ENCODE measurements at places on chromosomes 11 and 22.

GRCh38 chr11:75592715-75593114 is 30.7 kb downstream of the SERPINH1 start:
- DNase-seq: no peak

DNA sequence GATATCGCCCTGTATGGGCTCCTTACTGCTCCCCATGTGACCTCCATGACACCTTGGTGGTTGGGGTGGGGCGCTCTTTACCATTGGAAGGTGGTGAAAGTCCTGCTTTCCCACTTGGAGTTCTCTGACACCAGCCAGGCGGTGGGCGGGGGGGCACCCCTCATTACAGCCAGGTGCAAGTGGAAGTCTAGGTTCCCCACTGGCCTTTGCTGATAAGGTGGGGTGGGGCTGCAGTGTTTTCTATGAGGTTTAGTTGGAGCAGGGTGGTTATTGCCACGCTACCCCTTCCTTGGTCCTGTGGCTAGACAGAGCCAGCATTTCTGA is 5.5 kb upstream of the SLC37A2 start:
- no peak for DNase-seq

- DNase-seq: no peak
These were observed 24.8 kb downstream of the F2 start for GRCh38 chr11:46743693-46744339.

- DNase-seq: no peak
These were observed 9.2 kb upstream of the NDUFS8 start for GRCh38 chr11:68021167-68021787.

- DNase-seq: no peak
These were observed 4.2 kb downstream of the GRAMD1B start for GRCh38 chr11:123434262-123434661.

DNA sequence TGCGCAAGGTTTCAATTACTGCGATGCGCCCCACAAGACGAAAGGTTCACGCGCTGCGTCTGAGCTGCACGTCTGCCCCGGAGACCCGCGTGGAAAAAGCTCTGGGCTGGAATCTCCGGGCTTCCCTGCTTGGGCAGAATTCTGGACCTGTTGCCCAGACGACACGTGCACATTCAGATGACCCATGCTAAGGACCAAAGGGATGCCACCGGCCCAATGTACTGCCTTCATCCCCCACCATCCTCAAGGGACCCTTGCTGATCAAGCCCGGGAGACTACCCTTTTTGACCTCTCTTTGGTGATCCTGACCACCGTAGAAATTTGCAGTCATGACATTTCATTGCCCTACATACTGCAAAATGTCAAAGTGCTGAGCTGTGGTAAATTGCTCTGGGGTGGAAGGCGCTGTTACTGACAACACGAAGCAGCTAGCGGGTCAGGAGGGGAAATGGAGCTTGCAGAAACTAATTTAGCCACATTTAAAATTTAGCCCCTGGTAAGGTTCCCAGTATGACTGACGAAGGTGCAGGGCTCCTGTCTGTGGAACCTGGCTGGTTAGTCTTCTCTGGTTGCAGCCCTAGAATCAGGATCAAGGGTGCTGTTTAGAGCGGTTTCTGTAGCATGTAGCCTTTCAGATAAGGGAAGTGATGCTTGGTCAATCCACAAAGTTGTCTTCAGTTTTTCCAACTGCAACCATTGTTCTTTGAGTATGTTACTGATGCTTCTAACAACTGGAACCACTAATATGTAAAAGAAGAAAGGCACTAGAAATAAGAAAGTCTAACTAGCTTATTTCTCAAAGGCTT is 81.9 kb downstream of the PRR5L start:
- no peak for DNase-seq

GRCh38 chr11:16881074-16881709 is 133.0 kb downstream of the PLEKHA7 start:
- DNase-seq: no peak

Data from bone marrow (tissue), 2 donors.